ENCODE measurements at places on chromosomes 2 and 18.

DNA sequence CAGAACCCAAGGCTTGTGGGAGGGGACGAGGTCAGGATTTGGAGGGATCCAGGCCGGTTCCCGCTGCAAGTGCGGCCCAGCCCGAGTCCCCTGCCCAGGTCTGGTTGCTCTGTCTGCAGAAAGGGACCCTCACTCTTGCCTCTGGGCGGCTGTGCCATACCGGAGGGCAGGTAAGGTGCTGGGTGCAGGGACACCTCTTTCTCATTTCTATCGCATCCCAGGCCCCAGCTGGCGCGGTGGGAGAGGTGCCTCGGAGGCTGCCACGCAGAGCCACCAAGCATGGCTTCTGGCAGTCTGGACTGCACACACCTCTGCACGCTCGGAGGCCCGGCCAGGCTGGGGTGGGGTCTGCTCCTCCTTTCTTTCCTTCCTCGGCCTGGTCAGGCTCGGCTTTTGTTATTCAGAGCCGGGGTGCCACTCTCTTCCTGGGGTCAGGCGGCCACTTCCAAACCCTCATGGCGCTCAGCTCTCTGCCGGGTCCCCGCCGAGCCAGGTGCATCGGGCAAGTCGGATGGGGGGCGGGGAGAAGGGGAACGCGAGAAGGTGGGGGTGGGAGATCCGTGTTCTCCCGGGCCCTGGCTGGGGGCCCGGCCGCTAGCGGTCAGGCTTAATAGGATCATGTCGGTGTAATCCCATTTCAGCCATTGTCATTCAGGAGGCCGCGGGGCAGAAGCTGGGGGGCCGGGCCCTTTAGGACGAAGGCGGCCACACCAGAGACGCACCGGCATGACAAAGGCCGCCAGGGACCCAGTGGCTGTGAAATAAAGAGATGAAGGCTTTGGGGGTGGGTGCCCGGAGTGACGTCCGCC lies 9.0 kb downstream of the GBX2 start:
- no peak for DNase-seq

DNA sequence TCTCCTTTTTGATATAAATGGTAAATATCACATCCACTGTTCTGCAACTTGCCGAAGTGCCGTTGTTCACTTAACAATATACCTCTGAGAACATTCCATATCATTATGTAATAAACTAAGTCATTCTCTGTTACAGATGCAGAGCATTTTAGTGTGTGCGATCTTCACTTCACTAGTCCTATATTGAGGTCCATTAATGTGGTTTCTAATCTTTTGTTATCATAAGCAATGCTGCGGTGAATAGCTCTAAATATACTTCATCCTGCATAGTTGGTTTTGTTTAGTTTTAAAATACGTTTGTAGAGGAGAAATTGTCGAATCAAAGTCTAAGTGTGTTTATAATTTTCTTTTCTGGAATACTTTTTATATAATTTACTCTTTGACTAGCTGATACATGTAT lies 280.3 kb upstream of the TRIB2 start:
- no peak for DNase-seq

DNA sequence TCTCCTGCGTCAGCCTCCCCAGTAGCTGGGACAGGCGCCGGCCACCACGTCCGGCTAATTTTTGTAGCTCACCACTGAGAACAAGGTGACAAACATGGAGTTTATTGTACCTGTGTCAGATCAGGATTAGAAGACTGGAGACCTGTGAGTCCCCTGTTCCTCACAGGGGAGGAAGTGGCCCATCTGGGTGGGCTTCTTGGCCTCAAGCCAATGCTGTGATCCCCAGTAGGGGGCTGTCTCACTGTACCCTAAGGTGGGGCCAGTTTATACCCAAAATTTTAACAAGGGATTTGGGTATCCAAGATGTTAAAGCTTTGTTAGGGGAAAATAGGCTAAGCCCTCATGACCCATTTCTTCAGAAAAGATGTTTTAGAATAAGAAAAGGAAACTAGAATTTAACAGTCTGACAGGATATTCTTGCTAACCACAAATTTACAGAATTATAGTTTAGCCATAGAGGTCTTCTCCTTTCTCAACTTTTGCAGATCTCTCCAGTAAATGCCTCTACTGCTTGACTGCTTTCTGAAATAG lies 16.3 kb downstream of the PCBP1 start:
- DNase-seq, result no peak

DNA sequence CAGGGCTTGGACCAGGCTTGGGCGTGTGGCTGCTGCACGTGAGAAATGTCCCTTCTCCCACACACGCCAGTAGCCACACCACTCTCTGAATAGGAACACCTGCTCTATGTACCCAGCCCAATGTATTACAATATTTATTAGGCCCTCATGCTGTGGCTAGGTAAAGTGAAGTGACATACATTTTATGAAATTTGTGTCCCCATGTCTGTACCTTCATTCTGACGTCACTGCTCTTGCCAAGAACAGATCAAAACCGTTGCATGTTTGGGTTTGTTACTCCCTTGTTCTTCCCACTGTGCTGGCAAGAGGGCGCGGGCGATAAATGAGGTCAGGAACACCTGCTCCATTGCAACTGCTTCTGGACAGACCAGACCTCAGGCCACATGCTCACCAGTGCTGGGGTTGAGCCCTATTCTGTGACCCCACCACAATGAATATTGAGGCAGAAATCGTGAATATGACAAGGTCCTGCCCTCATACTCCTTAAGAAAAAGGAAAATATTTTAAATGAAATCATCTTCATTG lies 436.4 kb upstream of the SALL3 start:
- DNase-seq, result no peak

DNA sequence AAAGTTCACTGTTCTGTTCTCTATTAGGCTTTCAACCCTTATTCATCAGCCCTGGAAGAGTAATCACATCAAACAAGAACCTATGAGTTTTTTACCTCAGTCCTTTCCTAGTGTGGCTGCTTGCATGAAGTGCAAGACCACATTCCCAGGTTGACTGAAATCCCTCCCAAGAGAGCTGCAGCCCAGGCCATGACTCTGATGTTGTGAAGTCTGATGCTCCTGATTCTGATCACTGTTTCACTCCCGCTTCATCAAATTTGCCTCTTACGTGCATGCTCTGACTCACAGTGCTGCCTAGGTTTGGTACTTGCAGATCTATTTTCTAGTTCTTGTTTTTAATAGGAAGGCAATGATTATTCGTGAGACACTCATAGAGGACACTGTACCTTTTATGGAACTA lies 58.2 kb upstream of the DSEL start:
- DNase-seq, result no peak

DNA sequence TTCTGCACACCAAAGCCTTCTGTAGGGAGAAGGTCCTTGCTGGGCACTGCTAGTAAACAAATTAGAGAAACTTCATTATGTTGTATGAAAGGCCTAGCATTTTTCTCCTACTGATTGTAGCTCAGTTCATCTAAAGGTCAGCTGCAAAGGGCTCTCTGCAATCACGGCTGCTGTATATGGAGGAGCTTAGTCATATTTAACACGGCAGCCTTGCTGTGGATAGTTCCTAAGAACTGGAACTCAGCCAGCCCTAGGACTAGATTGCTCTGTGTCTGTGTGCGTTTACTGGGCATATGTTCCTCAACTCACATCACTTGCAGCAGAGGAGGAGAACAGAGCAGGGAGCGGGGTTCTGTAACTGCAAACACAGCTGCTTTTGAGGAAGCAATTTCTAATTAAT lies 1103.9 kb upstream of the KLHL29 start:
- peak; percentile 41 for DNase-seq

DNA sequence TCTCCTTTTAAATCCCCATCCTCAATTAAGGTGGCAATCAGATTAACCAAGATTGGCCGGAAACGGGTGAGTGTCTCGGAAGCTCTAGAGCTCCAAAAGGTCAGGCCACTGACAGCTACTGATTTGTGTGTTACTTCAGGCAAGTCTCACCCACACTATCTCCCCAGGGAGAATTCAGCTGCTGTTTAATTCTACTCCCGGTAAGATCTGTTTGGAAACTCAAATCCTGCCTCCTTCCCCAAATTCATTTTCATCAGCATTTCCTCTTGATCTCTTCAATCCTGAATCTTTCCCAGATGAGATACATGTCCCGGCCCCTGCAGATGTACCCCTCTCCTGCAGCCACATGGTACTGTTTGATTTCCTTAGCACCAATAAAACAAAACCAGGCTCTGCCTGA lies 34.9 kb downstream of the EFR3B start:
- DNase-seq, result no peak

GRCh38 chr2:241885946-241886643 lies 16.6 kb downstream of the RTP5 start:
- no peak for DNase-seq

DNA sequence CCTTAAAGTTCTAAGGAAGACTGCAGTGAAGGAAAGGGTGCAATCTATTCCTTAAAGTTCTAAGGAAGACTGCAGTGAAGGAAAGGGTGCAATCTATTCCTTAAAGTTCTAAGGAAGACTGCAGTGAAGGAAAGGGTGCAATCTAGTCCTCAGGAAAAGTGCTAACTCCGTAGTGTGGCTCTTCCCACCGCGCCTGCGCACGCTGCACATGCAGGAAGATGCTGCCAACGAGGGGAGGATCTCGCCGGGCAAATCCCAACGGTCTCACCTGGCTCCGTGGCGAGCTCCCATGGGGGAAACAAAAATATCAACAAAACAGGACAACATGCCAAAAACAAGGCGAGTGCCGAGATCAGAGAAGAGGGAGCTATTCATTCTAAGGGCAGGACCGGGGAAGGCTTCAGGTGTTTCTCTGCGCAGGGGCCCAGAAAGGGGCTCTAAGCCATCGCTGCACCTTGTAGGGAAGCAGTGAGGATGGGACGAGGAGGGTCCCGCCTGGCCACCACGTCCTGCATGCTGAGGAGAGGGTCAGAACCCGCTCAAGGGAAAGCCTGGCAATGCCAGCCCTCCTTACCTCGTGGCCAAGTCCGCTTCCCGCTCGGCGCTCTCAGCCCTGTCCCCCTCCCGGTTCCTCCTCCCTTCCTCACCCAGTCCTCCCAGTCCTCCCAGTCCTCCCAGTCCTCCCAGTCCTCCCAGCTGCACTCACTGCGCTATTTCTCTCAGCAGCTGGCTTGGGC lies 24.5 kb downstream of the TIMM21 start:
- peak; percentile 47 for DNase-seq

GRCh38 chr2:120847700-120848321 lies 112.1 kb downstream of the GLI2 start:
- DNase-seq, result no peak

DNA sequence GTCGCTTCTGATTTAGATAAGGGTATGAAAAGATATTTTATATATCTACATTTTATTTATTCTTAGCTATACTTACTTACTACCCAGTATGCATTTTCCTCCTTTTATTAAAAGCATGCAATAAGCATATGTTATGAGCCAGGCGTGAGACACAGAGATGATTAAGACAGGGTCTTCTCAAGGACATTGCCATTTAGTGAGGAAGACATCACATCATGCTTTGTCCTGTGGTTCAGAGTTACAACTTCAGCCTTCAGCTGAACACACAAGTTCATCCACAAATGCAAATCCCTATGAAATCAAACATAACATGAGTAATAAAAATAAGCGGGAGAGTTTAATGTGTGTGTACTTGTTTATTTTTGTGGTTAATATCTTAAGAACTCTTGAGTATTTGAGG lies 30.2 kb downstream of the GRHL1 start:
- DNase-seq, result no peak

GRCh38 chr18:12035481-12035880 lies 54.2 kb downstream of the IMPA2 start:
- no peak for DNase-seq

DNA sequence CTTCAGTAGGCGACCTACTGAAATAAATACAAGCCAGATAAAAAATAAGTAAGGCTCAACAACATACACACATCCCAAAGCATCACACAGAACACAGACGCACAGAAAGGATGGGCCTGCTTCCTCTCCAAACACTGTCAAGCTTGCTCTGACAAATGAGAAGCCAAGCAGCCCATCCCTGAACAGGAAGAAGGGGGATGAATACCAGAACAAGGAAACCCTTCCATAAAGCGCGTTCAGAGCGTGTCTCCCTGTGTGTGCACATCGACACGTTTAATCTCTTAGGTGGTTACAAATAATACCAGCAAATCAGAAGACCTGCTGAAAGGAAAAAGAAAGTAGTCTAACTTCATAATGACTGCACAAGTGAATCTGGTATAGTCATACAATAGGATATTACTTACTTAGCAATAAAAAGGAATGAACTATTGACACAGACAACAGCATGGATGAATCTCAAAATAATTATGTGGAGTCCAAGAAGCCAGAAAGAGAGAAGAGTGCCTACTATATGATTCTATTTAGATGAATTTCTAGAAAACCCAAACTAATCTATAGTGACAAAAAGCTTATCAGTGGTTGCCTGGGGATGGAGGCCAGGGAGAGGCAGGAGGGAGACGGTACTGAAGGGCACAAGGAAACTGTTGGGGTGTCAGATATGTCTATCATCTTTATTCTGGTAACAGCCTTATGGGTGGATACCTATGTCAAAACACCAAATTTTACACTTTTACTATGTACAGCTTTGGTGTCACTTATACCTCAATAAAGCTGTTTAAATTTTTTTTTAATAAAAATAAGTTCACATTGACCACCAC lies 26.8 kb downstream of the MBOAT2 start:
- DNase-seq, result no peak

DNA sequence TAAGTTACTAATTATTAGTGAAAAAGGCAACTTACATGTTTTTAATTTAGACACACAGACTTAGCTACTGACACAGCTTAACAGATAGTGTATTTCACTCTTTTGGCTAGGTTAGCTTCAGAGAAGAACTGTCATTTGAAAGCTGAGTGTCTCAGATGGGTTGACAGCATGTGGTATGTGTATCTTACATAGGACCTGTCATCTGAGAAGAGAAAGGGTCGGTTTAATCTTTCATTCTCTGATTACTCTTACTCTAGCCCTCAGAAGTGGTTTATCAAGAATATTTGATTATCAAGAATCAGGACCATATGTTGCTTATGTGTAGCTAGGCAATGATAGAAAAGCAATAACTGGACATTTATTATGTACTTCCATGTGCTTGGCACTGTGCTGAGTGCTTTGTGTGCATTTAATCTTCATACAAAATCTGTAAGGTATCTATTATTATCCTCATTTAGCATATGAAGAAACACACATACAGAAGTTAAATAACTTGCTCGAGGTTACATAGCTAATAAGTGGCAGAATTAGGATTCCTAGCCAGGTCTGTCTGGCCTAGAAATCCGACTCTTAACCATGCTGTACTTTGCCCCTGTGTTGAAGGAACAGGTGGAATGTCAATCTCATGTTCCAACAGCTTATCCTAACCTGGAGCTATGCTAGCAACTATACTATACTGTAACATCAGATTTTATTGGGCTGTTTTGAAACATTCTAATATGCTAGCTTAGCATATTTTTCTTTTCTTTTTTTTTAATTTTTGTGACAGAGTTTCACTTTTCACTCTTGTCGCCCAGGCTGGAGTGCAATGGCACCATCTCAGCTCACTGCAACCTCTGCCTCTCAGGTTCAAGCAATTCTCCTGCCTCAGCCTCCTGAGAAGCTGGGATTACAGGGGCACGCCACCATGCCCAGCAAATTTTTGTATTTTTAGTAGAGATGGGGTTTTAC lies 28.4 kb downstream of the CFLAR start:
- no peak for DNase-seq
